Inflammatory macrophage treated with lipopolysaccharide for 4 hours (primary cell): ENCODE measurements at places on chromosomes 2 and 18.

DNA sequence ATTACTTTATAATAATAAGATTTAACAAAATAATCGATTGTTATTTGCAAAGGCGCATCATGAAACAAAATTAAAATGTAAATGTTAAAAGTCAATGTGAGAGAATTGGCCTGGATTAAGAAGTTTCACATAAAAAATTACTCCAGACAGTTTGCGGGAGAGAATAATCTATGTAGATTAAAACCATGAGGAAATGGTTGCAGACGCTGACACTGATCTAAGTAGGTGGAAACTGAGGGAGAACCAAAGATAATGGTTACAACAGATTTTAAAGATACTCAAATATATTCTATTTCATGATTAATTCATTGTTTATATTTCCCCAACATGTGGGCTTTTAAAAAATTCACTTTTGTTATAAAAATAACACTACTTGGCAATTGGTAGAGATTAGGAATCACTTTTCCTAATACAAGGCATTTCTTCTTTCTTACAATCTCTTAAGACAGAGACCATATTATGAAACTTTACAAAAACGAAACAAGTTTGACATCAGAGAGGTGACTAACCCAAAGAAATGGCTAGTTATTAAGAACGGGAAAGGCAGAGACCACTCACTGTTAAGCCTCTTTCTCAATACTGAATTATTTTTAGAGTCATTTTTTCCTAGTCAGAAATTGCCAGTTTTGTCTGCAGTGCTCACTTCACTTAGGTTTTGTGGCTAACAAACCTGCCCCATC, 1.6 kb downstream of the KANSL1L start:
- peak; percentile 96 for DNase-seq

GRCh38 chr2:49934481-49934880, 780.2 kb upstream of the FSHR start:
- no peak for DNase-seq

DNA sequence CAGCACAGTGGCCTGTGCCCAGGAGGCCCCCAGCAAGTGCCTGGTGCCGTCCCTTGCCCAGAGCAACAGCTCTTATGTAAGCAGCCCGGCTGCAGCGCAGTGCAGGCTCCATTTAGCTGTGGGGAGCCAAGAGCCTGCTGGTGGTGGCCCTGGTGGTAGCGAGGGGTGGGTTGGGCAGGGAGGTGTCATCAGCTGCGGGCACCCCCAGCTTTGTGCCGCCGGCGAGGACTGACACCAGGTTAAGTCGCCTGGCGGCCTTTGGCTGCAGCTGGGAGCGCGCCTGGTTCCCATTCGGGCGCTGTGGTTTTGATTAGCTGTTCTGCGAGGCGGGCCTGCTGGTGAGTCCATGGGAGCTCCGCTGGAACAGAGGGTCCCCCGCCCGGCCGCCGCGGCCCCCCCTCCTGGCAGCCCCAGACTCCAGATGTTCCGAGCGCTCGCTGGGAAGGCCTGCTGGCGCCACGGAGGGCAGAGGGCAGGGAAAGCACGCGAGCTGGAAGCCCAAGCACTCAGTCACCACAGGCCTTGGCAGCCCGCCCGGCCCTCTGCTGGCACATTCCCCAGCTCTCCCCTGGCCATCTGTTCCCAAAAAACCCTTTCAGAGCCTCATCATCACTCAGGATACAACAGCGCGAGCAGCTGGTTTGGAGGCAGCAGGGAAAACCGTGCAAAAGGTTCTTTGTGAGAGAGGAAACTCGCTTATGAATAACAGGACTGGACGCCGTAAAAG, 18.4 kb downstream of the ATOH8 start:
- peak; percentile 18 for DNase-seq

GRCh38 chr2:175698061-175698460, 304.0 kb downstream of the LNPK start:
- DNase-seq: no peak

- DNase-seq: peak; percentile 48
Measured at GRCh38 chr2:186503827-186504606, 18.0 kb downstream of the ZC3H15 start.

DNA sequence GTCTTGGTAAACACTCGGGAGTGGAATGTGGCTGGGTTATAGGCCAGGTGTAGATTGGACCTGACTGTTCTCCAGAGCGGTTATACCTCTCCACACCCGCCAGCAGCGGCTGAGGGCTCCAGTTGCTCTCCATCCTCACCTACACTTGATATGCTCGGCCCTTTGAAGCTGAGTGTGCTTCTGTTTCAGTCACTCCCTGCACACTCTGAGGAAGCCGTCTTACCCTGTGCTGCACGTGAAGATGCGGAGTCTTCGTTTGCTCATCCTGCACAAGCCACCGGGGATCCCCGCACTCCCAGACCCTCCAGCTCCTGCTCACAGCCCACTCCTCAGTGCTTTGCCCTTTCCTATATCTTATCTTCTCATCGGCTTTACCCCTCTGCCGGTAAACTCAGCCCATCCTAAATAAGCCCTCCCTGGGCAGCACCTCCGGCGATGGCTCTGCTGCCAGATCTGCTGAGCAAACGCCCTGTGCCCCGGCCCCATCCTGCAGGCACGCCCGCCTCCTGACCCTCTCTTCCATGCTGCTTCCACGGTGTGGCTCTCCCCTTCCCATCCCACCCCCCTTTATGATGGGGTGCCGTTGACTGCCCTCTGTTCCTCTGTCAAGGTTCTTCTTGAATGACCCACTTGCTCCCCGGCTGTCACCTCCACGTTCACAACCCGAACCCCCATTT, 47.3 kb upstream of the ODC1 start:
- no peak for DNase-seq

DNA sequence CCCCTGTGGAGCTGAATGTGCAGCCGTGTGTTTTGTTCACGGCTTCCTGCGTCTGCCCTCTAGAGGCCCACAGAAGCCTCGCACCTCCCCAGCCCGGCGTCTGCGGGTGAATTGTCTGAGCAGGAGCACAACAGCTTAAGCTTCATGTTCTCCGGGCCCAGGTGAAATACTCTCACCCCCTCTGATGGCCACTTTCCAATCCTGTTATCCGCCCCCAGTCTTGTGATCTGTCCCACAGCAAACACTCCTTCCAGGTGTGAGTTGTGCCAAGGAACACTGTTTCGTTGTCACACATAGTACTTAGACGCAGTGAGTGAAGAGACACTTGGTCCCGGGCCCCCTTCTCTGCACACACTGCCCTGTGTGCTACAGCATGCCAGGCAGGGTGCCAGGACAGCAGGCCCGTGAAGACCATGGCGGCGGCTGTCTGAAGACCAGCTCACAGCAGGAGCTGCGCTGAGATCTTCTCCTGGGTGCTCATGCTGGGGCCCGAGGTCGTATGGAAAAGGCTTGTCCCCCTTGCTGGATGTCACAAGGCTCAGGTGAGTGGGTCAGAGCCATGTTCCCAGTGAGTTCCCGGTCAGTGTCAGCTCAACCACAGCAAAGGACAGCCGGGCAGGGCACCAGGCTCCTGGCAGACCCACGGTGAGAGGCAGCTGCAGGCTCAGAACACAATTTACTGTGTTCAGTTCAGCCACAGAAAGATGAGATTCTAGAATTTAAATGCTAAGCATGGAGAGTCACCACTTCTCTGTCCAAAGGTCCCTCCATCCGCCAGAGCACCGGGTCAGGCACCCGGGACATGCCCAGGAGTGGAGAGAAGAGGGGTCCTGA, 6.8 kb upstream of the PXDN start:
- DNase-seq: peak; percentile 14

GRCh38 chr2:97995026-97995733, 568 bp downstream of the TMEM131 start:
- DNase-seq: peak; percentile 66

- DNase-seq: no peak
Measured at GRCh38 chr2:17793296-17793695, 23.0 kb upstream of the MSGN1 start.

DNA sequence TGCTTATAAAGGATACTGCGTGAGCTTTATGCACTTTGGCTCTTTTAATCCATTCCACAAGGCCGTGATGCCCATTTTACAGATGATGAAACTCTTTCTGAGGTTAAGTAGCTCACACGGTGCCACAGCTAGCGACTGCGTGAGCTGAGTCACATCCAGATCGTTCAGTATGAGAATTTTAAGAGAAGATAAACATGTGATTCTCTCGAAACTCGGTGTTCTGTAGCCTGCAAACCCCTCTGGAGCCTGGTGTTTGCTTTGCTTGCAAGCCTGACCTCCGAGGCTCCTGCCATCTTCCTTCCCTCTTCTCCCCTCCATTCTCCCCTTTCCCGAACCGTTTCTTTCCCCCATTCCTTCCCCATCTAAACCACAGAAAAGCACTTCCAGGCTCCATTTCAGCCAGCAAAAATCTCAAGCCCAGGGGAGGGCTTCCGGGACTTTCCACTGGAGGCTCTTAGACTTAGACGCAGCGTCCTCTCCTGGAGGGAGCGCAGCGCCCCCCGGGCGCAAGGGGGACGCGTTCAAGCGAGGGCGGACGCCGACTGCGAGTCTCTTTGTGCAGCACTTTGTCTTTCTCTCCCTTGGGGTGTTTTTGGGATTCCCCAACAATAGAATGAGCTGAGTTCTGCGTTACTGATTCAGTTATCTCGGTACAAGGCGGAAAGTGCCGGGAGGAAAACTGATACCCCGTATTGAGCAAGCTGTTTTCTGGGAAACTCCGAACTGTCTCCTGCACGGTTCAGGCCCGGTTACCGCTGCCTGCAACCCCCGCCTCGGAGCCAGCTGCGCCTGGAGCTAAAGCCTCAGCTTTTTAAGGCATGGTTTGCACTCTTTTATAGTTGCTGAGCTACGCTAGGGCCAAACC, 38.0 kb downstream of the CYP1B1 start:
- DNase-seq: peak; percentile 81
